ENCODE measurements at places on chromosomes 4 and X.

DNA sequence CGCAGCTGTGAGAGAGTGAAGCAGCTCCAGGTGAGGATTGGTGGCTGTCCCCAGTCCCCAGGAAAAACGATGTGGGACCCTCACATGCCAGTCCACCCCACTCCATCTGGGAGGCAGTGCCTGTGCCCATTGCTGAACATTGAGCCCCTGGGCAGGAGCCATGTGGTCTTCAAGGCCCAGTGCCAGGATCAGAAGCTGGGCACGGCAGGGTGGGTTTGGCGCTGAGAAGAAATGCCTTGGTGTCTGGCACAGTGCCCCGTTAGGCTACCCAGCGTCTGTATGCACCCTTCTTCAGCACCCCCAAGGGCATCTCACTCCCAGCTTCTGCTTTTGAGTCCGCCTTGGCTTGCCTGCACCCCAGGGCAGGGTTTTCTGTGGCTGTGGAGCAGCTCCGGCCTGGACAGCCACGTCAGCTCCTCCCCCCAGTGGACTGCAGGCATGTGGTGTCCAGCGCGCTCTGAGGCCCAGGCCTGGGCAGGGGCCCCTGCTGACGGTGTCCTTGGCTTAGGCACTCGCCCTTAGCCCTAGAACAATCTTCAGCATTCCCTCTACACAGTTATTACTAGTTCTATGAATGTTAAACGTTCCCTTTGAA, 28.6 kb downstream of the RGS12 start:
- DNase-seq: no peak

GRCh38 chrX:7191681-7192110, 43.7 kb upstream of the PUDP start:
- DNase-seq: no peak

DNA sequence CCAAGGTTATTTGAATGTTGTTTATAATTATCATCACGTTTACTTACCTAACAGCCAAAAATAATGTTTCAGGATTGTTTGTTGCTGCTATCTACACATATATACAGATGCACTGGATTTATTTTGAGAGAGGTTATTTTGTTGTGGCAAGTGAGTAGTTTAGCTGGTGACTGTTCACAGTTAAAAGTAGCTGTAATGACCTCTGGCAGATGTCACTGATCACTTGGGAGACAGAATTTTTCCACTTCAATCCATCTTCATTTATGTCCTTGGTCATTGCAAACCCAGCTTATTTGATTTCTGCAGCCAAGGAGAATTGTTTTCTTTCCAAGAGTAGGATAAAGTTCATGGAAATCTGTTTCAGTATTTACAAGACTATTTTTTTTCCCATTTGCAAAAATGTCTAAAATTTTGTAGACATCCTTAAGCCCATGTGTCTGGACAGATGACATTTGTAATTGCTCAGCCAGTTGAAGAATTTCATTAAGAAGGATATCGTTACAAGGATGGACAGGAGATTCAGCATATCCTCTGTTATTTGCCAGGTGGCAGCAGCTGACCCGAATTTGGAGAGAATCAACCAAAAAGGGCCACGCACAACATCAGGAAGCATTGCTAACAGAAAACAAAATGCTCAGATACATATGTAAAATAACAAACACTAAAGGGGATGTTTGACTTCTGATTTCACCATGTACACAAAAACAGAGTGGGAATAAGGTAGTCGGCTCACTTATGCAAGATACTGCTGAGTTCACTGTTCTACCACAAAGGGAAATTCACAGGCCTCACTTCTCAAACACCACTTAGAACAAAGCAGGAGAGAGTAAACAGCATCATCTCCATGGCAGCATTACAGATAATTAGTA, 64.5 kb downstream of the GPRIN3 start:
- no peak for DNase-seq

DNA sequence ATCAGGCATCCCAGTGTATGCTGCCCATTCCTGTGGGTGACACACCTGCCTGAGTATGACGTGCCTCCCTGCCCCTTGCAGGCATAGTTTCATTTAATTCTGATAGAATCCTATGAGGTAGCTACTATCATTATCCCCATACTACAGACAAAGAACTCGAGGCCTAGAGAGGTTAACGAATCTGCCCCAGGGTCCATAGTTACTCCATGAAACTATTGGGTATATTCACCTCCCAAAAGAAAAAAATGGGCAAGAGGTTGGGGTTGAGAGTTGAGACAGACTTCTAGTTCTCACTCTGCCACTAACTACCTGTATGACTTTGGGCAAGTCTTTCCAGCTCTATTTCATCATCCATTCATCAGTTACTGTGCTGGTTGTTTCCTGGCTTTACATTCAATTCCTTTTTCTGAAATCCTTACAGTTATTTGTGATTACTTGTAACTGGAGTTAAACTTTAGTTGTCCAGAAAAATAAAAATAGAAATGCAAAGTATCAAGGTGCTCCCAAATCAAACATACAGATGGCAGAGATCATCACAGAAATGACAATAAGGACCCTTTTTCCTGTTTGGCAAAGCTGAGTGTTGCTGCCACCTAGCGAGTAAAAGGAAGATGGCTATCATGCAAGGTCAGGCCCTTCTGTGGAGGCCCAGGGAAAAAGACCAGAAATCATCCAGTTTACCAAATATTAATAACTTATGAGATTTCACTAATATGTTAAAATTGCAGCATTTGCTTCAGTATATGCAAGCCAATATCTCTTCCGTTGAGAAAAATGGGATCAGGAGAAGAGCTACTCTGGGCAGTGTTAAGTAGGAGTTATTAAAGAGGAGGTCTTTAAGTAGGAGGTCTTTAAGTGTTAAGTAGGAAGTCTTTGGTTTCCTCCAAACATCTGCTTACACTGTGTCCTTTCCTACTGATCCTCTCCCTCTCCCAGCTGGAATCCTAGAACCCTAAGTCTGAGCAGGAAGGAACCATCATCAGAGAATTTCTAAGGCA, 17.1 kb upstream of the MAP7D3 start:
- peak; percentile 30 for DNase-seq

DNA sequence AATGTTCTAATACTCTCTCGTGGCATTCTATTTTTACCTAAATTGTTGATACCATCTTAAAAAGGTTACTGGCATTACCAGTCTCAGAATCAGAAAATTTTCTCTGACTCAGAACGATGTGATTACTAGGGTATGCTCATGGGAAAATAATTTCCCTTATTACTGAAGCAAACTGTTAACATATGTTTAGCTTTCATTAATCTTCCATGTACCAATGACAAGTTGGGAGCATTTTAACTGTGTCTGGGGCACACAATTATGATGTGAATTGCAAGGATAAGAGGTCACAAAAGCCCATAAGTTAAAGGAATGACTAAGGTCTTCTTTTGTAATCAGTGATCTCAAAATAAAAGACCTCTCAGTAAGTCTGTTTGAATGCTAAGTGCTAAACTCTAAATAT, 1254.6 kb downstream of the PCDH18 start:
- DNase-seq: no peak

GRCh38 chr4:57044996-57045395, 65.2 kb downstream of the IGFBP7 start:
- DNase-seq: no peak
